ENCODE measurements at places on chromosomes 5 and 9.
A peak's percentile ranks its signal among the peaks of the same experiment; 100 is the strongest.

DNA sequence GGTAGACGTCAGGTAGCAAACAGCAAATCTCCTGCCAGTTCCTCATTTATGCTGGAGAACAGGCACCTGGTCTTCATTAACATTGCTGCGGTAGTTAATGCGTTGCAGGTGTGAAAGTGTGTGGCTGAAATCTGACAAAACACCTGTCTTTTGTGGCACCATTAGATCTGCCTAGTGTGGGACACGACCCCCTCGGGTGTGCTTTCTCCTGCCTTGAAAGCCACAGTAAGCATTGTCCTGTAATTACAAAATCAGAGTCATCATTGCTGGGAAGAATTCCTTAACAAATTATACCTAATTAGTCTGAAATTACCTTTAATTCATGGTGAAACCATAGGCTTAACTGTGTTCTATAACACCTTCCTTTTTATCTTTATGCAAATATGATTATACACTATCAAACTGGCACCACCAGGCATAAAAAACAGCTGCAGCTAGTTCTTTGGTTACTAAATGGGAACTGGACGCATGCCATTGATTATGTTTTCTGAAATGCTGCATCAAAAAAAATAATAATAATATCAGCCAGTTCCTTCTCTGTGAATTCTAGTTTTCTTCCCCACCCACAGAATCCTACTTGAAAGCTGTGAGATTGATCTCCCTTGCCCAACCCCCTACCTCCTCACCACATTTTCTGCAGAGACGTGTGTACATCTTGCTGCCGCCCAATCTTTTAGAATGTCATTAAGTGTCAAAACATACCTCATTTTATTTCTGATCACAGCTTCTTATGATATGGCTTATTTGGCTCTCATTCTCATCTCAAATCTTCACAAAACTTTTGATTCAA is 374.0 kb downstream of the NFIB start:
- no peak for DNase-seq

GRCh38 chr5:171102877-171103610 is 206.0 kb upstream of the TLX3 start:
- peak; percentile 64 for DNase-seq

DNA sequence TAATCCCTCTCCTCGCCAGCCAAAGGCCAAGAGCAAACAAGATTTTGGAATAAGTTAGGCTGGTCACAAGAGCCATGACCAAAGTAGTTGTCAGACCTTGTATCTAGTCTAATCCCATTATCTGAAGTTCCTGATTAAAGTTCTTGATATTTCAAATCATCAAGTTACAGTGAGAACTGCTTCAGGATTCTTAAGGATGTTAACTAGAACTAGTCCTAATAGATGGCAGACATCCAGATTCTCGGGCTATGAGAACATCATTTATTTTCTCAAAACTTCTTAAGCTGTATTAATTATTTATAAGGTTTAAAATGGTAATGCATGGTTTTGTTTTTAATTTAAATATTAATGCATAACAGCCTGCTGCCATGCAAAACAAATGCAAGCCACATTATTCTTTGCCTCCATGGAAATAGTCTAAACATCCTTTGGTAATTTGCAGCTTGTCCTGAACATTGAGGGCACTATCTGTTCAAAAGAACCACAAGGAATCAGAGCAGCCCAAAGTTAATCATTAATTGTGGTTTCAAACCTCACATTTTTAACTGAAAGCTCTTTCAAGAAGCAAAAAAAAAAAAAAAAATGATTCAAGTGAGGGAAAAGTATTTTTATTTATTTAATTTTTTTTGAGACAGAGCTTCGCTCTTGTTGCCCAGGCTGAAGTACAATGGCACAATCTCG is 95.1 kb downstream of the TTC39B start:
- no peak for DNase-seq

DNA sequence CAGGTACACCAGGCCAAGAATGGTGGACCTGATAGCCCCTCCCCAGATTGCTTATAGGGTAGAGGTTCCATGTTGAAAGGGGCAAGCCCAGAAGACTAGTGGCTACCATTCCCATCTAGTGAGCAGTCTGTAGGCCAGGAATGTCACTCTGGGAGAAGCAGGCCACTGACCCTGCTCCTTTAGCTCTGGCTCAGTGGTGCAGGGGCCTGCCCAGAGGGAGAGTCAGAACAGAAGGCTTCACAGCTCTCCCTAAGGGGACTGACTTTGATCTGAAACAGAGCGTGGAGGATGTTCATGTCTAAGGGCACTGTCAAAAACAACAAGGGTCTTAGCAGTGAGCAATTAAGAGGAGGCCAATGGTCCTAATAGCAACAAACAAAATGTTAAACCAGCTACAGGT is 81.7 kb downstream of the ZNF354C start:
- DNase-seq = peak; percentile 81

DNA sequence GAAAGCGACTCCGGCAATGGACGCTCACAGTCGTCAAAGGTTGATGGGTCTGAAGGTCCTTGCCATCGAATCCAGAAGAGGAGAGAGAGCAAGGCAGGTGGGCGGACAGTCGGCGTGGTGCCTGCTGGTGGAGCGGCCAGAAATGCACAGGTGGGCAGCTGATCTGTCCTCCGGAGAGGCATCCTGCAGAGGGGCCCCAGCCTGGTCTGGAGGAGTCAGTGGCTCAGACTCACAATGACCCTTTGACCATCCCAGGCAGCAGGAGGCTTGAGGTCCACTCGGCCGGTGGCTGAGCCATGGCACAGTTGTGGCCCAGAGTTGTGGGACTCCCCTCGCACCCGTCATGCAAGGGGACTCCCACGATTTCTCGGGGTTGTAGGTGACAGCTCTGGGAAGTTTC is 34.4 kb upstream of the FCN2 start:
- no peak for DNase-seq

DNA sequence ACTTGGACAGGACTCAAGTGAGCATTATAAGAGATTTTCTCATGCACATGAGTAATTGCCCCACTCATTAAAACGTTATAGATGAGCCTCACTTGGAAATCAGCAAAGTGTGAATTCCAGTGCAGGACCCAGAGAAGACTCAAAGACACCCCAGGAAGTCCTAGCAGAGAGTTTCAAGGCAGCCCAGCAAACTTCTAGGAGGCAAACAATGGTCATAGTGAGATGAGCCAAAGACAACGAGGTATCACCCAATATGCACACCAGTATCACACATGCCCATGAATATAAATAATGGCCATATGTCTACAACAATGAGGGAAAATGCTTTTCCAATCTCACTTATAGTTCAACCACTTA is 245.9 kb downstream of the ACTL7B start:
- DNase-seq = no peak

DNA sequence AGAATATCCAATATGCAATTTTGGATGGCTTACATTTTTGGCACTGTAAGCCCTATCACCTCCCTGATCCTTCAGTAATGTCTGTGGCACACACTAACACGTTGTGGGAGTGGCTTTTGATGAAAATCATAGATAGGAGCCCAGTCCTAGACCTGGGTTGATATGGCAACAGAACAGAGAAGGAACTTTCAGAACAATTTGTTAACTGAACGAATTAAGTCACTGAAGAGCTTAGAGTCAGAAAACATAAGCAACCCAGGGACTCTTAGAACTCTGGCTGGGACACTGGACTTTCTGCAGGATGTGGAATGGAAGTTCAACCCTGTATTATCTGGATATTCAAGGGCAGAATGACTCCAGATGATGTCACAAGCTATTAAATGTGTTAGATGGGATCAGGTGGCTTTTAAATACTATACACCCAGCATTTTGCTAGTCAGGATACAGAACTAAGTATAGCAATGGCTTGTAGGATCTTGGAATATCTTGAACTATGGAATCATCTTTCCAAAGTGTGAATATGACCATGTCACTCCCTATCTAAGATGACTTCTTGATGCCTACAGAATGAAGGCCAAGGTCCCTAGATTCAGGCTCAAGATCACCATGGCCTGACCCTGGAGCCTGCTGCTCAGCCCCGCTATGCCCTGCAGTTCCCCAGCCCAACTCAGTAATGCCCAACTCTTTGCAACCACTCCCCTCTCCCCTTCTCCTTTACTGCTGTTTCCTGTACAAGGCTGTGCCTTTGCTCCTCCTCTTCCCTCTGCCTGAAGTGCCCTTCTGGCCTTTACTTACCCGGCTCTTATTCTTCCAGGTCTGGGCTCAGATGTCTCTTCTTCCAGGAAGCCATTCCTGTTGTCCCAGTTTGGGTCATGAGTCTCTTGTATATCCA is 42.8 kb downstream of the VLDLR start:
- no peak for DNase-seq

- no peak for DNase-seq
Observed at GRCh38 chr9:124569942-124570341, 62.7 kb upstream of the NR5A1 start.

- no peak for DNase-seq
Observed at GRCh38 chr9:656926-657568, 184.4 kb upstream of the DMRT1 start.

DNA sequence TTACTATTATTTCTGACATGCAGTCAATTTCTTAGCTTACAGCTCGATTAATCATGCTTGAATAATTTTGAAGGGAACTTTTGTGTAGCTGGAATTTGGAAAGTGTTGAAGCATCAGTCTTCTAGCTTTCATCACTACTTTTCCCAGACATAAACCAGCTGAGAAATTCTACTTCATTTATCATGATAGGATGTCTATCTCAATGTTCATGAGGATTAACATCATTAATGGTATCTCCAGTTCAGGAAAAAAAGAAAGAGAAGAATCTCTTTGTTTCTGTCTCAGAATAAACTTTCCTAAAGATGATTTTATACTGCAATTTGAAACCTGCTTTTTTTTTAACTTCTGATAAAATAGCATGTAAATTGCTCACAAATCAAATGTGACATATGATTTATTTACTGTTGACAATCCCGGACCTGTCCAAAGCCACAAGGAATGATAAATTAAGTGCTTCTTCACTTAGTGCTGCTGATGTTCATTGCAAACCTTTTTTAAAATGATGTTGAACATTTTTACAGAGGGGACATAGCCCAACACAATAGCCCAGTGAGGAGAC is 412.1 kb upstream of the CLINT1 start:
- DNase-seq = no peak

DNA sequence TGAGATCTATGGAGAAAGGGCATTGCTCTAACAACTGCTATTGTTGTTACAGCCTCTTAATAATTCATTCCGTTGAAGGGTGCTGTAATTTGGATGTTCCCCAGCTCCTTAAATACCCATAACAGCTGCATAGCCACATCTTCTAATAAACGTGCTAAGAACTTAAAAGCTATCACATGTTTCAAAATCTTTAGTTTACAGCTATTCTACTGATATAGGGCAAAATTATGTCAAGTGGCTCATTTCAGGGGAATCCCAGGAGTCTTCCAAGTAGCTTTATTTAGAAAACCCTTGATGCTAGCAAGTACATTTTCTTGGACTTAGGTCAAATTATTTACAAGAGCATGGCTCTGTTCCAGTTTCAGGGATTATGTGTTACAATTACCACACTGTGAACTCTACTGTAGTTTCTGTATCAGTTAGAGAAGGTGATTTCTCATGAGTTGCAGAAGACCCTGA is 990.4 kb upstream of the ACO1 start:
- DNase-seq = no peak

GRCh38 chr5:160516696-160517530 is 95.3 kb downstream of the PTTG1 start:
- peak; percentile 97 for DNase-seq

- no peak for DNase-seq
Observed at GRCh38 chr5:112534611-112535255, 115.7 kb upstream of the EPB41L4A start.

- no peak for DNase-seq
Observed at GRCh38 chr5:179276838-179277395, 68.3 kb downstream of the ADAMTS2 start.

GRCh38 chr5:34584165-34584564 is 72.0 kb upstream of the RAI14 start:
- no peak for DNase-seq

- no peak for DNase-seq
Observed at GRCh38 chr9:109811876-109812275, 31.9 kb downstream of the PALM2AKAP2 start.

DNA sequence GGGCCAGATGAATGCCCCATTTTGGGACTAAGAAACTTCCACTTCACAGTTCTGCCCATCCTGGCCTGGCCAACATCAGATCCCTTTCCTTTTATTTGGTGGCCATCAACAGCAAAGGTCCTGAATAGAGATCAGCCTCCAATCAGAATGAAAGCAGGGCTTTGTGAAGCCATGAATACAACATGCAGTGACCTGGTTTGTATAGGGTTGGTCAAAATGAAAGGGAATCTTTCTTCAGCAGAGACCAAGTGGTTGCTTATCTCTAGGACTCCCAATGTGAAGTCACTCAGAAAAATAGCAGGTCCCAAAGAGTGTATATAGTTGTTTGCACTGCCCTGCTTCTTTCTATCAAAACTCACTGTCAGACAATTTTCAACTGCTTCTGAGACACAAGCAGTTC is 113.9 kb upstream of the SLC12A2 start:
- DNase-seq = no peak

GRCh38 chr5:178120607-178121357 is 7.5 kb downstream of the N4BP3 start:
- DNase-seq = peak; percentile 78

DNA sequence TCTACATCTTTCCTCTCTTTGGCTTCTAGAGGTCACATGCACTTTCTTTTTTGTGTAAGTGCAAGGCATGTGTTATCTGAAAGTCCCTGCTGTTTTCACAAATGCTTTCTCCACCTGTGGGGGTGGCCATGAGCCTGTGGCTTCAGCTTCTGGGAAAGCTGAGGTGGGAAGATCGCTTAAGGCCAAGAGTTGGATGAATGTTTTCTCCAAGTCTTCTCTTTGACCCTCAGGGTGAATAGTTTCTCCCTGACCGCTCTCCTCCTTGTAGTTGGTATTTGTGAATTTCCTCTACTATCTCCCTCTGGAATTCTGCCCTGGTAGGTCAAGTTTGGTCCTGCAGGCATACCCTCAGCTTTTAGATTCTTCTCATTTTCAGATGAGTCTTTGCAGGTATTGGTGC is 74.2 kb downstream of the UGCG start:
- DNase-seq = peak; percentile 84

DNA sequence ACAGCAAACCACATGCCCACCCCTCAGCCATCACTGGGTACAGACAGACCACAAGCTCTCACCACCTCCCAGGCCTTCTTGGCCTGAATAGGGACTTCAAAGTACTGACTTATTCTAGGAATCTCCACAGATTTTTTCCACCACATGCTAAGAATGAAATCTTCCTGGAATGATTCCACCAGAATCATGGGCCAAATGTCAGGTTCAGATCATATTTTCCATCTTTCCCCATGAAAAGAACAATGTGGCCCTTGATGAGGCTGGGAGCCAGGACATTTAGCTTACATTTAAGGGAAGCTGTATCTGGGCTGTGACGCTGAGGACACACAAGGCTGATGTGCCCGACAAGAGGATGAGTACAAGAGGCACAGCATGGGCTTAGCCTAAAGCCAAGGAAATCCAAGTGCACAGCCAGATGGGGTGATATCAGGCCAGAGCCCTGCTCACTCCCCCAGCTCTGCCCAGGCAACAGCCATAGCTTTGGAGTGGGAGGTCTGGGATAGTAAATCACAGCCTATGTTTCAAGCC is 28.1 kb downstream of the ACSL6 start:
- no peak for DNase-seq

- DNase-seq = peak; percentile 46
Observed at GRCh38 chr9:134591573-134591981, 50.0 kb upstream of the COL5A1 start.

GRCh38 chr5:176875783-176876505 is 23.2 kb downstream of the HK3 start:
- no peak for DNase-seq

GRCh38 chr5:9042241-9042640 is 503.6 kb downstream of the SEMA5A start:
- no peak for DNase-seq

GRCh38 chr9:95005278-95006143 is 279.0 kb downstream of the AOPEP start:
- DNase-seq = no peak

Data from islet precursor cell (in vitro differentiated cells).